ENCODE measurements at places on chromosomes 3 and 15. TPM values are rescaled to one million over a fixed set of nuclear protein-coding genes. Genes with fewer than 3 reads are reported as not detected.

The LAMB2 gene
- 444 TPM for total RNA-seq

The THBS1 gene
- total RNA-seq, result 377 TPM

DNA sequence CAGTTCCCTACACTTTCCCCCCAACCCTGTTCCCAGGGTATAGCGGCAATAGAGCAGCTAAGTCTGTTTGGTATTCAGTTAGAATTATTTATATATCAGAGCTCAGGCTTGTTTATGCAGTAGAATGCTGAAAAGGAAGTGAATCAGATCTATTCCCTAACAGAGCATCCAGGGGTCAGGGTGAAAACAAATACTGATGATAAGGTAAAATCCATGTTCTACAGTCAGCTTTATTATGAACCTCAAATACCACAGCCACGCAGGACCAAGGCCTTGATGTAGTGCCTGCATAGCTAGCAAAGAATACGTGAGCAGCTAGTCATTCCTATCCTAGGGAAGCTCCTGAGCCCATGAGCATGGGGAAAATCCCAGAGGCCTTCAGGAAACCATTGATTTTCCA lies 229.7 kb upstream of the ICE2 start:
- no peaks in the 10 kb centered on the region for H3K4me1 ChIP-seq
- H3K27me3 ChIP-seq, result no peaks in the 10 kb centered on the region
- no peak overlapping the region for H3K27ac ChIP-seq
- no peak for DNase-seq
- no peak overlapping the region for H3K4me3 ChIP-seq
- no peaks in the 10 kb centered on the region for H3K36me3 ChIP-seq

- H3K36me3 ChIP-seq, result no peaks in the 10 kb centered on the region
- no peaks in the 10 kb centered on the region for H3K27me3 ChIP-seq
- H3K4me3 ChIP-seq, result no peak overlapping the region
- no peak overlapping the region for H3K27ac ChIP-seq
- no peaks in the 10 kb centered on the region for H3K4me1 ChIP-seq
- DNase-seq, result no peak
Observed at GRCh38 chr3:72903004-72903403, 15.2 kb downstream of the GXYLT2 start.

GRCh38 chr3:72093270-72093991 lies 308.5 kb upstream of the PROK2 start:
- no peak overlapping the region for H3K4me3 ChIP-seq
- no peaks in the 10 kb centered on the region for H3K27me3 ChIP-seq
- H3K36me3 ChIP-seq, result no peaks in the 10 kb centered on the region
- H3K27ac ChIP-seq, result no peak overlapping the region
- H3K4me1 ChIP-seq, result no peaks in the 10 kb centered on the region

DNA sequence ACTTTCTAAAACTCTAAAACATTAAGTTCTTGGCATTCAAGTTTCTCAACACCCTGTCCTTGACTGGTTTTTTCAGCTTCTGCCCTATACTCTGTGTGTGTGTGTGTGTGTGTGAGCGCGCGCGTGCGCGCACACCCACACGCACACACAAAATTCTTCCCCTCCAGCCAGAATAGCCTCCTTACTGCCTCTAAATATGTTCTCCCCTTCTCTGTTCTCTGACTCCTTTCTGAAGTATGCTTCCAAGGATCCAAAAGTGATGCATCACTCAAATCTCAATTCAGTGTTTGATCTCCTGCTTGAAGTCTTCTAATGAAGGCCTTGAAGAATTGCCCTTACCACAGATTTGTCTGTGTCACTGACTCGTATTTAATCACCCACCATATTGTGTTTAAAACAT lies 129.8 kb downstream of the SLC25A26 start:
- no peak for DNase-seq
- no peaks in the 10 kb centered on the region for H3K4me1 ChIP-seq
- H3K36me3 ChIP-seq, result no peaks in the 10 kb centered on the region
- no peak overlapping the region for H3K27ac ChIP-seq
- H3K27me3 ChIP-seq, result no peaks in the 10 kb centered on the region

DNA sequence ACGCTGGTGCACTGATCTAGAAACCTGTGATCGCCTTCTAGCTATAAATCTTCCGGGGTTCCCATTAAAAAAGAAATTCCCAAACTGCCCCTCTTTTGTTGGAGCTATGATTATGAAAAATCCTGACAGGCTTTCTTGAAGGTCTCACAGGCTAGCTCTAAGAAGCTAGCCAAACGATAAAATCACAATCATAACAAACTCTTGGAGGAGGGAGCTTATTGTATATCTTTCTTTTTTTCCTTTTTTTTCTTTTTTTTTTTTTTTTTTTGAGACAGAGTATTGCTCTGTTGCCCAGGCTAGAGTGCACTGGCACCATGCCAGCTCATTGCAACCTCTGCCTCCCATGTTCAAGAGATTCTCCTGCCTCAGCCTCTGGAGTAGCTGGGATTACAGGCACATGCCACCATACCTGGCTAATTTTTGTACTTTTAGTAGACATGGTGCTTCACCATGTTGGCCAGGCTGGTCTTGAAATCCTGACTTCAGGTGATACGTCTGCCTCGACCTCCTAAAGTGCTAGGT lies 72.0 kb downstream of the MYO1E start:
- H3K27me3 ChIP-seq, result no peaks in the 10 kb centered on the region
- no peak overlapping the region for H3K4me3 ChIP-seq
- no peak overlapping the region for H3K27ac ChIP-seq
- no peak for DNase-seq

- H3K36me3 ChIP-seq, result no peaks in the 10 kb centered on the region
- no peak for DNase-seq
- no peaks in the 10 kb centered on the region for H3K4me1 ChIP-seq
Observed at GRCh38 chr15:47603026-47603425, 114.3 kb upstream of the SEMA6D start.
